ENCODE measurements at places on chromosomes 16 and 17.

GRCh38 chr17:17900615-17901520, 64.1 kb upstream of the SREBF1 start:
- DNase-seq = peak; percentile 30

DNA sequence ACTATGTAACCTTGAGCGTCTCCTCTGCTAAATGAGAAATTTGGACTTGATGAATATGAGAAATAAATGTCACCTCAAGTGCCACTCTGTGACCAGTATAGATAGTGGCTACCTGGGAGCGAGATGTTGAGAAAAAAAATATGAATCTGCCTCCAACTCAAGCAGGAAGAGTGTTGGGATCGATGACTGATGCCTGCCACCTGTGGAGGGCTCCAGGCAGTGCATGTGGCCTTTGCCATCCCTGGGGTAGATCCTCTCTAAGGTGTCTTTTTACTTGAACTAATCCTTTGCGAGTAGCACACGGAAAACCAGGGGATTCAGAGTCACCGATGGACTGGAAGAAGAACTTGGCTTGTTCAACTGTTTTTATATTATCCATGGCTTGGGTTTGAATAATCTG, 9.4 kb downstream of the CCDC182 start:
- peak; percentile 60 for DNase-seq

DNA sequence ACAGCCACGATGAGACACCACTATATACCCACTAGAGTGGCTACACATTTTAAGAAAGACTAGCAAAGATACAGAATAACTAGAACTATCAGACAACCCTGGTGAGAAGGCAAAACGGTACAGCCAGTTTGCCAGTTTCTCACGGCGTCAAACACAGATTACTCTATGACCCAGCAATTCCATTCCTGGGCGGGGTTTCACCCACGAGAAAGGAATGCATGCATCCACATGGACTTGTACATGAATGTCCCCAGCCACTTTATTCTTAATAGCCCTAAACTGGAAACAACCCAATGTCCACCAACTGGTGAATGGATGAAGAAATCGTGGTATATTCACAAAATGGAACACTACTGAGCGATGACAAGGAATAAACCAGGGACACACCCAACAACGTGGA, 74.5 kb downstream of the MYH10 start:
- no peak for DNase-seq

- DNase-seq = peak; percentile 84
Observed at GRCh38 chr16:22098405-22099255, 6.3 kb downstream of the VWA3A start.
